T-helper 22 cell (primary cell): ENCODE measurements at places on chromosomes 16 and 17.

GRCh38 chr17:65254166-65254565, 117.0 kb downstream of the RGS9 start:
- no peak for DNase-seq

GRCh38 chr16:66133643-66134338, 232.7 kb upstream of the CDH5 start:
- DNase-seq: no peak

DNA sequence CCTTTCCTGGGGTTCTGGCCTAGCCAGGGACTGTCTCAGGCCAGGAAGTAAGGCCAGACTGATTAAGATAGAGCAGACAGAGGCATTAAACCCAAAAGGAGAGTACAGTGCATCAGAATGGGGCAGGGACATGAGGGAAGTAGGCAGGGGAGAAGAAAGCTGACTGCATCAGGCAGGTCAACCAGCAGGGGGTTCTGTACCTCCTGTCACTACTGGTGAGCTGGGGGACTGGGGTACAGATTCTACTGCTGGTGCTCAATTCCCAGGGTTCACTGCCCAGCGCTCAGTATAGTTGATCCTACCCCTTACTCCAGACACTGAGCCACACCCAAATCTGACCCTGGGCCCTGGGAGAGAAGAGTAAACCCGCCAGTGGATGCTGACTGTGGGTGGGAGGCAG, 12.9 kb upstream of the MTMR4 start:
- DNase-seq: no peak

- DNase-seq: no peak
Observed at GRCh38 chr16:52364500-52364899, 182.4 kb downstream of the TOX3 start.

DNA sequence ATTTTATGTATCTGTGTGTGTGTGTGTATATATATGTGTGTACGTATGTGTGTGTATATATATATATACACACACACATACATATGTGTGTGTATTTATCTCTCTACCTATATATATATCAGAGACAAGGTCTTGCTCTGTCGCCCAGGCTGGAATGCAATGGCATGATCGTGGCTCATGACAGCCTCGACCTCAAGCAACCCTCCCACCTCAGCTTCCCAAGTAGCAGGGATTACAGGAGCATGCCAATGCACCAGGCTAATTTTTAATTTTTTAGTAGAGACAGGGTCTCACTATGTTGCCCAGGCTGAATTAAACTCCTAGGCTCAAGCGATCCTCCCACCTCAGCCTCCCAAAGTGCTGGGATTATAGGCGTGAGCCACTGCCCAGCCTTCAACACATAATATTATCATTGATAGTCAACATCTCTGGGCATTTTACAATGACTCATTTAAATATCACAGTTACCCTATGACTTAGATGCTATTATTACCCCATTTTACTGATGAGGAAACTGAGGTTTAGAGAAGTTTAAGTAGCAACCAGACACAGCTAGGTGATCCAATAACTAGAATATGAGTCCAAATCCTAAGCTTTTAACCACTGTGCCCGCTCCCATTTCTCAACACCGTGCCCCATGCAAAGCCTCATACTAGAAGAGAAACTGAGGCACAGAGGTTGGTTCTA, 24.3 kb downstream of the G6PC3 start:
- DNase-seq: no peak

- no peak for DNase-seq
Observed at GRCh38 chr17:44120851-44121605, 2.4 kb downstream of the HDAC5 start.

- DNase-seq: no peak
Observed at GRCh38 chr16:85954927-85955519, 56.1 kb downstream of the IRF8 start.

- DNase-seq: no peak
Observed at GRCh38 chr16:50550035-50550434, 1.8 kb downstream of the NKD1 start.

DNA sequence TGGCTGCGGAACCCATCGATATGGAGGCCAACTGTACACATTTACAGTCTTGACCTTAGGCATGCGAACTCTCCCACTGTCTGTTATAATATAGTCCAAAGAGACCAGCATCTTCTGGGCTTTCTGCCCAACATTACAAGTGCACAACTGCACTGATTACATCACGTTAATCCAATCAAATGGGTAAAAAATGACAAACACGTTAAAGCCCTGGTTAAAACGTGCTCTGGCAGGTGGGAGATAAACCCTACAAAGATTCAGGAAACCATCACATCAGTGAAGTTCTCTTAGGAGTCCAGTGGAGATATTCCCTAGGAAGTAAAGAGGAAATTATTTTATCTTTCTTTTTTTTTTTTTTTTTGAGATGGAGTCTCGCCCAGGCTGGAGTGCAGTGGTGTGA, 23.7 kb upstream of the XYLT2 start:
- no peak for DNase-seq

GRCh38 chr17:8609910-8610309, 20.6 kb downstream of the MYH10 start:
- DNase-seq: no peak

DNA sequence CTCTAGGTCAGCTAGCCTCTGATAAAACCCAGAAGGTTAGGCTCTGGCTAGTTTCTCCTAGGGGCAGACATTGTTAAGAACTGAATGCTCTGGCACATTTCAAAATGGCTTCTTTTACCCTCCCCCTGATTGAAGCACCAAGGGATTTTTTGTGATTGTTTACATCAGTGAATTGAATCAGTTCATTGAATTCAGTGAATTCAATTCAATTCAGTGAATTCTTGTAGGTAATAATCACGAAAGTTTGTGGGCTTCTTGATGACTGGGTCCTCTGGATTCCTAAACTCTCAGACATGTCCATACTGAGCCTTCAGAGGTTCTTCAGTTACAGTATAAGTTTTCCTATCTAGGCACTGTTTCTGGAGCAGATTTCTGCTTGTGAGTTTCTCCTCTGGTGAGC, 135.2 kb upstream of the ELAC2 start:
- no peak for DNase-seq

- DNase-seq: no peak
Observed at GRCh38 chr17:42323268-42323773, 35.0 kb downstream of the STAT5A start.

- no peak for DNase-seq
Observed at GRCh38 chr17:70863436-70864248, 694.3 kb downstream of the KCNJ2 start.

DNA sequence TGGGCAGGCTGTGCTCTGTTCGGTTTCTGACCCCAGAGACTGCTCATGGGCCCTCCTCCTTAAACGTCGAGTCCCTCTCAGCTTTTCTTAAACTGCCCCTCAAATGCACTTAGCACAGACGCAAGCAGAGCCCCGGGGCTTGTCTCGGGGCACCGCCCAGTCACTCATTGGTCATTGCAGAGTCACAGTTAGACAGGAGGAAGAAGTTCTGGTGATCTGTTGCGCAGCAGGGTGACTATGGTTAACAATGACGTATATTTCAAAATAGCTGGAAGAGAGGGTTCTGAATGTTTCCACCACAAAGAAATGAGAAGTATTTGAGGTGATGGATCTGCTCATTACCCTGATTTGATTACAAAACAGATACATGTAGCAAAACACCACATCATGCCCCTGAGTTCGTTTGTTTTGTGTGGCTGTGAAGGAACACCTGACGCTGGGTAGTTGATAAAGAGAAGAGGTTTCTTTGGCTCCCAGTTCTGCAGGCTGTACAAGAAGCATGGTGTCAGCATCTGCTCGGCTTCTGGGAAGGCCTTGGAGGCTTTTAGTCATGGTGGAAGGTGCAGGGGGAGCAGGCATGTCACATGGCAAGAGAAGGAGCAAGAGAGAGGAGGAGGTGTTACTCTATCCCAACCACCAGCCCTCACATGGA, 387.4 kb downstream of the CPPED1 start:
- no peak for DNase-seq

DNA sequence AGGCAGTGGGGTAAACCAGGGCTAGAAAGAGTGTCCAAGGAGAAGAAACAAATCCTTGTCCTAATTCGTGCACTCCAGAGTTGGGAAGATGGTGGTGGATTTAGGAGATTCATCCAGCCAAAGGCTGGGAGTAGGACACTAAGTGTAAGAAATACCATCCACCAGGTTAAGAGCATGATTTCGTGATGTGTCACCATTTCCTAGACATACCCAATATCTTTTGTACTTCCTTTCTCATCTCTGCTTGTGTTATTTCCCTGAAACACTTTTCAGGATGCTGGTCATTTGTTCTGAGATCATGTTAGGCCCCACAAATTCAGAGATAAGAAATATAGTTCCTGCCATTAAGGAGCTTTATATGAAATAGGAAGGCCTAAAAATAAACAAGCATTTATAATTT, 106.3 kb upstream of the HLF start:
- no peak for DNase-seq

- DNase-seq: no peak
Observed at GRCh38 chr16:4652561-4652960, 27.9 kb downstream of the MGRN1 start.

- DNase-seq: no peak
Observed at GRCh38 chr17:1986783-1987451, 38.2 kb downstream of the RTN4RL1 start.

DNA sequence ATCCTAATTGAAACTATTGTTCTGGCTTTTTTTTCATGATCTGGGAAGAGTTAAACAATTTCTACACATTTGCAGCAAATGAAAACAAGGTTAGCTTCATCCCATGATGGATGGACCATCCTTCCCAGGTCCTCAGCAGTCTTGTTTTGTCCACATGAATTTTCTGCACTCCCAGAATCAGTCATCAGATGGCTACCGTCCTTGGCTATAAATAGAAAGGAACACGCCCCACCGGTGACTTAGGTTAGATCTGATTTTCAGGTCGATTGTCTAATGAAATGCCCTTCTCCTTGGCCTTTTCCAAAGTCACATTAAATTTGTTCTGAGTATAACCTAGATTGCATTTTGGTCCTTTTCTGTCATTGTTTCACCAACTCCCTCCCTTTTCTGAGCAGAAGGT, 41.4 kb upstream of the NOL11 start:
- DNase-seq: no peak

DNA sequence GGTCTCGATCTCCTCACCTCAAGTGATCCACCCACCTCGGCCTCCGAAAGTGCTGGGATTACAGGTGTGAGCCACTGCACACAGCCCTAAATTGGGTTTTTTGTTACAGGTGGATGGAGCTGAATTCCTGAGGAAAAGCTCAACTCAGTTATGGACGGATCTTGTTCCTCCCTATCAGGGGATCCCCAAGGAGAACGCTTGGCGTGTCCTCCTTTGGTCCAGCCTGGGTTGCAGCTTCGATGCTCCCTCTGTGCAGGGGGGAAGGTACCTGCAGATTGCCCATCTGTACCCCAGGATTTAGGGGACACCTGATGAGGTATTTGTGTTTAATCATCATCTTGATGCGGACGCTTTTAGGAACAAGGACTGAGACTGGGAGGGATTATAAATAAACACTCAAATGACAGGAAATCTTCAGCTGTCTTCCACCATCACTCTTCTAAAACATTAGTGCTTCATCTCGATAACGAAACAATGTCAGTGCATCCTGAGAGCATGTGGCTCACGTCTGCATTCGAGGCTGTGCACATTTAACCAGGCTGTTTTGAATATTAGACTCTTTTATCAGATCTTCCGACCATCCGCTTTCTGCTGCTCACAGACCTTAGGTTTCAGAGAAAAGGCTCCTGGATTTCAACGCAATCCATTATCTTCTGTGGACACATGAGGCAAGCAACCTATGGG, 18.2 kb upstream of the MEIOB start:
- DNase-seq: no peak

- DNase-seq: no peak
Observed at GRCh38 chr17:2815781-2816185, 19.5 kb downstream of the RAP1GAP2 start.

- no peak for DNase-seq
Observed at GRCh38 chr17:83006515-83007455, 72.6 kb upstream of the METRNL start.

DNA sequence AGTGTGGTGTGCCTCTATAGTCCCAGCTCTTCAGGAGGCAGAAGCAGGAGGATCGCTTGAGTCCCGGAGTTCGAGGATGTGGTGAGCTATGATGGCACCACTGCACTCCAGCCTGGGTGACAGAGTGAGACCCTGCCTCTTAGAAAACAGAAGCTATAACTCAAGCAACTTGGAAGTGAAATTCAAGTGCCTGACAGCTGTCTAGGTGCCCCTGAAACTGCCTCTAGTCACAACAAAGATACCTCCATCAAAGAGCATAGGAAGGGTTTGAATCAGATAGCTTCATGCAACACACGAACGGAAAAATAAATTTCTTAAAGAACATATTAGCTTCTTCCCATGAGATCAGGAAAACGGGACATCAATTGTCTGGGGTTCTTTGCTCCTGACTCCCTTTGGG, 860 bp upstream of the PLCG2 start:
- DNase-seq: no peak

DNA sequence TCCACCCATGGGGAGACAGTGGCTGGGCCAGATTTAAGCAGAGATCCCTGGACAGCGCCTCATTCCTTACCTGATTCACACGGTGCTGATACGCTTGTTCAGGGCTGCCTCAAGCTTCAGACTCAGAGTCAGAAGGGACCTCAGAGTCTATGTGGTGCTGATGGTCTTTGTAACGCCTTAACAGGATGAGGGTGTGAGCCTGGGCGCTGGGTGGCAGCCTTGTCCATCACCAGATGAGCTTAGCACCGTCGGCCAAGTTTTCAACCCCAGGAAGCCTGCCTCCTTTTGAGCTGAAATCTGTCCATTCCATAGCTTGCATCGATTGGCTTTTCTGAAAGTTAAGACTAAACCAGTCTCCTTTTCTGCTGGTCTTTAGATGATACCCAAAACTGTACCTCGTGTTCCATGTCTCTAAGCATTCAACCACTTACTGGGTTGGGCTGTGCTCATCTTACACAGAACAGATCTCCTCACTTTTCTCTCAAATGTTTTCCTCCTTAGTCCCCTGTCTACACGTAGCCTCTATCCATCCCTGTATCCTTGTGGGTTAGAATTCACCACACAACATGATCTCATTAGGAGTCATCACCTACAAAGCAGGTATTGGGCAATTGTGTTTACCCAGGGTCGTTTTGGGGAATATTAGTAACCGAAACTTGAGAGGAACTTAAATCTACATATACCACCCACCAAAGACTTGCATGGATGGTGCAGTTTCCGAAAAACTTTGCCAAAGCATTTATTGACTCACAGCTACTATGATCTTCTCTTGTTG, 573.4 kb downstream of the CDH13 start:
- DNase-seq: no peak

DNA sequence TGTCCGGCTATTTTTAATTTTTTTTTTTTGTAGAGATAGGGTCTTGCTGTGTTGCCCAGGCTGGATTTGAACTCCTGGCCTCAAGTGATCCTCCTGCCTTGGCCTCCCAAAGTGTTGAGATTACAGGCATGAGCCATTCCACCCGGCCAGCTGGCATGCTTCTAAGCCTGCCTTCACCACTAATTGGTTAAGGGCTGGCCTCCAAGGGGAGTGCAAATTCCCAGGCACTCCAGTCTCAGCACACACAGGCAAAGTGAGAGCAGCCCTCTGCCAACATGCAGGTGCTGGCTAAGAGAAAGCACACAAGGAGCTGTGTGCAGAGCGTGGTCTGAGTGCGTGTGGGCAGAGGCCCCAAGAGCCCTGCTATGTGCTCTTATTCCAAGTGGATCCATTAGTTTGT, 149.8 kb upstream of the HS3ST2 start:
- DNase-seq: no peak
